ENCODE measurements at places on chromosomes 5 and 9.
A peak's percentile ranks its signal among the peaks of the same experiment; 100 is the strongest.

GRCh38 chr9:79559495-79560181 lies 12.1 kb upstream of the TLE4 start:
- DNase-seq: peak; percentile 11

DNA sequence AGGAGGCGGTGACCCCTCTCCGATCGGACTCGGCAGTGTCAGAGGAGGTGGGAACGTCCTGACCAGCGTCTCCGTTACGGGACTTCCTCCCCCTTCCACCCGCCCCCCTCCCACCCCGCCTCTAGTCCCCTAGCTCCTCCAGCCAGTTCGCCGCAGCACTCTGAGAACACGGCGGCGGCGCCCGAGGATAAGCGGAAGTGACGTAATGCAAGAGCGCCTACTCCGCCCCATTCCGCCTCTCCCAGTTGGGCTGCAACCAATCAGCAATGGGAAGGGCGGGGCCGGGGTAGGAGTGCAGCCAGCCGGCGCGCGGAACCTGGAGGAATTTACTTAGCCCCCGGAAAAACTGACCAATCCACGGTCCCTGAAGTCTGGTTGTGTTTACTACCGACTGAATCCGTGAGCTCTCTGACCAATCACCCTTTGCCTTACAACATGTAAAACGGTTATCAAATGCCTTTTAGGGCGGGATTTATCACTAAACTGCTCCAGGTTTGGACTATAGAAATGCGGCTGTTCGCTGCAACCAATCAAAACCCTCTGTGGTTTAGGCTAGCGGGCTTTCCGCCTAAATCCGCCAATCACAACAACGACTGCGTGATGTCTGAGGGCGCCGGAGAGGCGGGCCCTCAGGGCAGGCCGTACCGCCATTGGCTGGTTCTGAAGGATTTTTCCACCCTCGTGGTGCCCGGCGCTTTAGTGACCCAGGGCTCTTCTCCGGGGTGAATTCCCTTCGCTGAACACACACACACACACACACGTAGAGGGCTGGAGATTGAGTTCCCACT lies at the start of gene ZBTB5:
ZBTB5 (minus strand) TSS at position 202 of the 788 bp plus-strand sequence. CDS start 22,899 bp downstream, outside the sequence.
- DNase-seq: peak; percentile 94

- no peak for DNase-seq
Observed at GRCh38 chr5:97098922-97099321, 43.5 kb downstream of the LIX1 start.

- DNase-seq: no peak
Observed at GRCh38 chr5:137146402-137146890, 352.7 kb downstream of the SPOCK1 start.

DNA sequence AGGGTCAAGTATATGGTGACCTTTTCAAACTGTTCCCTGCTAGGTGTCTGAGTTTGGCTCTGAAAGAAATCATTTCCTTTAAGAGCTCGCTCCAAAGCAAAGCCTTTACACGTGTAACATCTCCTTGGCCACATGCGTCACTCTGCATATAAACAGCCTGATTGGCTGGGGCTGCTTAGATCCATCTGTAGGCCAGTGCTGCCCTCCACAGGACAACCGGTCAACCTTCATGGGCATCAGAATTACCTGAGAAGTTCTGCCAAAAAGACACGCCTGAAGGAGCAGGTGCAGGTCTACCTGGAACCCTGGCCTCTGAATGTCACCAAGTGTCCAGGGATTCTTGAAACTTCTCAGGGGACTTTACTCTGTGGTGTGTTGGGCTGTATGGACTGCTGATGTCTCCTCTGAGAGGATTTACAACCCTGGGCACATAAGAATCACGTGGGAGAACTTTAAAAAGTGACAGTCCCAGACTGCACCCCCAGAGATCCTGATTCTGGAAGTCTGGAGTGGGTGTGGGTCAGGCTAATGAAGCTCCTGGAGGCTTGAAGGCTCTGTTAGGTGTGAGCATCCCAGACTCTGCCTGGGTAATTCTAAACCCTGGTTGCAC lies 497.6 kb downstream of the GADD45G start:
- DNase-seq: peak; percentile 87

DNA sequence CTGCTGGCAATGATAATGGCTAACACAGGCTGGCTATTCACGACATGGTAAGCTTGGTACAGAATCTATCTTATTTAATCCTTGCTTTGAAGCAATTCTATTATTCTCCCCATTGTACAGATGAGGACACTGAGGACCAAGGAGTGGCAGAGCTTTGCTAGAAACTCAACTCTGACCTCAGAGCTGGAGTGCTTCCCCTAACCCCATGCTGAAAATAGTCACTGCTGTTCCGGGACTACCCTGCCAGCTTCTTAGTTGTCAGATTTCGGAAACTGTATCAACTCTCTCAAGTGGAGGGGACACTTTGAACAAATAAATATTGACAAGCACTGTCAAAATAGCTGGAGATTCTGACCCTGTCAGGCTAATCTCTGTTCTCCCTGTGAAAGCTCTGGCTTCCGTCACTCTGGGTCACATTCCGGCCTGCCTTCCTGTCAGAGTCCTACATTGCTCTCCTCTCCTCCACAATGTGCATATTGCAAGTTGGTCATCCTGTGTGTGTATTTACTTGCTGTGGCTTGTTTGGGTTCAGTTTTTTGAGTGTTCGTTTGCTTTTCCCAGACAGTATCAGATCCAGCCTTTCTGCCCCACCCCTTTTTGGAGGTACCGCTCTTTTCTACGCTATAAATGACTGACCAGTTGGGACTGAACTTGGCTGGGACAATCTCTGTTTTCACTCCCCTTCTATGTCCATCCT lies 134.3 kb upstream of the MAP1B start:
- no peak for DNase-seq

DNA sequence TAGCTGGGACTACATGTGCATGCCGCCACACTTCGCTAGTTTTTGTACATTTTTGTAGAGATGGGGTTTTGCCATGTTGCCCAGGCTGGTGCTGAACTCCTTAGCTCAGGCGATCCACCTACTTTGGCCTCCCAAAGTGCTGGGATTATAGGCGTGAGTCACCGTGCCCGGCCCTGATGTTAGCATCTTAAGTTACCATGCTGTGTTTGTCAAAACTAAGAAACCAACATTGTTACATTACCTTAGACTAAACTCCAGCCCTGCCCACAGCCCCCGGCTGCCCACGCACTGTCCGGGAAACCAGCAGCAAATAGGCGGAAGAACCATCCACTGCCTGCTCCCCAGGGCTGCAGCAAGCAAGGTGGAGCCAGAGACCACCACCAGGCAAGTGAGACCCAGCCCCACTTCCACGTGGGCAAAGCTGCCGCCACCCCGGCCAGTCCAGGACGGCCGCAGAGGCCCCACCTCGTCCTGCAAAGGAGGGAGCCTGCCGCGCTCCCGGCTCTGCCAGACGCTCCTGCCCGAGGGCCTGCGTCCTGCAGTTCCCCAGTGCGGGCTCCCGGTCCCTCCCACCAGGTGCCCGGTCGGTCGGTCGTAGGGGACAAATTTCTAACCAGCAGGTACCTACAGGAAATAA lies 35.7 kb upstream of the TXN start:
- DNase-seq: no peak

- DNase-seq: no peak
Observed at GRCh38 chr5:168174376-168174775, 117.1 kb upstream of the WWC1 start.

DNA sequence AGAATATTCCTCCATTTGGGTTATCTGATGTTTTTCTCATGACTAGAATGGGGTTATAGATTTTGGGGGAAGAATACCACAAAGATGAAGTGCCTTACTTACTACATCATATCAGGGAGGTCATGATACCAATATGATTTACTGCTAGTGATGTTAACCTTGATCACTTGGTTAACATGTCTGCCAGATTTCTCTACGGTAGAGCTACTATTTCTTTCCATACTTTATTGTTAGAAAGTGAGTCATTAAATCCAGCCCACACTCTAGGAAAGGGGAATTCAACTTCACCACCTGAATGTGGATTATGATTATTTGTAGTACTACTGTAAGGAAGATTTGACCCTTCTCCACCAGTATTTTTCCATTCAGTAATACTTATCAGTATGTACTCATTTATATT lies 64.7 kb downstream of the UBE2R2 start:
- DNase-seq: no peak

- no peak for DNase-seq
Observed at GRCh38 chr5:111998871-111999270, 241.9 kb upstream of the NREP start.

DNA sequence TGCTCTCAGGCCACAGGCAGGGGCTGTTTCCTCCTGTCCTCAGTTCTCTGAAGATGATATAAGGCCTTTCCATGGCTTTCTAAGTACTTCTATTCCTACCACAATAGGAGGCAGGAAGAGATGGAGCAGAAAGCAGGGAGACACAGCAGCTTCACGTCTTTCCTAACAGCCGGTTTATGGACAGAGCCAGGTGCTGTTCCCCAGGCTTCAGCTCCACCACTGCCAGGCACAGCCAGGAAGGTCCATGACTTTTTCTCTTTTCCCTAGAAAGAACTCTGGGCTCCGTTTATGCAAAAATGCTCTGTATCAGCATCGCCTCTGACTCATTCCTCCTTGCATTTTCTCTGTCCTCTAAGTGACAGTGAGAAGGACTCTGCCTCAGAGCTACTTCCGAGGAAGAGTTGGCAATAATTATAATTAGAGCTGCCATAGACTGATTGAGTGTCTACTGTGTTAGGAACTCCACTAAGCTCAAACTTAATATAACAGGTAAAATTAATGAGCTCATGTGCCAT lies 478.5 kb downstream of the RASEF start:
- DNase-seq: no peak

Measured in NCI-H1417 treated with DMSO at 0.1 percent for 48 hours (cell line).